ENCODE measurements at places on chromosomes 4 and X.
A peak's percentile ranks its signal among the peaks of the same experiment; 100 is the strongest.

GRCh38 chrX:37685381-37686359, at the start of gene XK:
Gene XK, plus strand, starts transcription at chrX:37685791. Its CDS starts 171 bp downstream, at chrX:37685962.
- DNase-seq: peak; percentile 13

- peak; percentile 74 for DNase-seq
Measured at GRCh38 chr4:187128222-187128621, 404.6 kb upstream of the FAT1 start.

DNA sequence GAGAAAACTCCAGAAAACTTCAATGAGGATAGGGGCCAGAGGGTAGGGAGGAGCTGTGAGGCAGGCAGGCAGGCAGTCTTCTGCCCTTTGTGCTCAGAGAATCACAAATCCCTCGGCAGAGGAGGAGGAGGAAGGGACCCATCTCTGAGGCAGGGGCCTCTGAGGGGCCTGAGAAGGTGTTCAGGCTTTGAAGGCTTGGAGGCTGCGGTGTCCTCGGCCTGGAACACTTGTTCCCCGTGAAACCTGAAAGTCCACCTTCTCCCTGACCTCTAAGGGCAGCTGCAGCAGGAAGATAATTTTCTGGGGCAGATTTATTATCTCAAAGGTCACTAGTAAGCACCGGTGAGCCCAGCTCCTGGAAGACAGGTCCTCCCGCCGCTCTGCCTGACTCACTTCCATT, 200.3 kb upstream of the BCOR start:
- DNase-seq: no peak

DNA sequence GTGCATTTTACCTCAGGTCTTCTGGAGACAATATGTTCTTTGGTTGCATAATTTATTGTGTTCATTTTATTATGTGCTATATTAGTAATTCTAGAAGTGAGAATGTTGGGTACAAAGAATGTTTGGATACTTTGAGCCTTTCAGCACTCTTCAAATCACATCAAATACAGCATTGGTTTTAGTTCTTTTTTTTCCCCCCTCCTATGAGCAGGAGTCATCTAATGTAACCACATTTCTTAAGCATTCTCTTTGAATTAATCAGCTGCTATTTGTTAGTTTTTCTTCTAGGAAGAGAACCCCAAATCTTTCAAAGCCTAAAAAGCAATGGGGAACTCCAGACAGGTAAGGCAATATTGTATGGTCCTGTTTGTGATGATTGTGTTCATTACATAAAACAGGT, 46.7 kb downstream of the ARL9 start:
- no peak for DNase-seq

GRCh38 chr4:44927399-44928380, 201.3 kb upstream of the GNPDA2 start:
- peak; percentile 11 for DNase-seq

DNA sequence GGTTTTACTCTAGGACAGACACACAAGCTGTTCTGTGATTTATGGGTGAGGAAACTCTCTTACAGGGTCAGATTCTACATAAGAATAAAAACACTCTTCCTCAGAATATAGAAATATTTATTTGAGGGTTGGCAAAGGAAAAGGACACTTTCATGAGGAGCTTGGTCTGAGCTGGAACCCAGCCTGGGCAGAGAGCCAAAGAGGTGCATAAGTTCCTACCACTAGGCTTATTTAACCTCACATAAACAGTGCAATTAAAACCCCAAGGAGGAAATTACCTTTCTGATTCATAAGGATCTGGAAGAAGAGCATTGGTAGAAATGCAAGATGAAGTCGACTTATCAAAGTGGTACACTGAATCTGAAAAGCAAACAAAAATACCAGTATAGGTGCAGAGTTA, 32.9 kb downstream of the SETD7 start:
- no peak for DNase-seq

DNA sequence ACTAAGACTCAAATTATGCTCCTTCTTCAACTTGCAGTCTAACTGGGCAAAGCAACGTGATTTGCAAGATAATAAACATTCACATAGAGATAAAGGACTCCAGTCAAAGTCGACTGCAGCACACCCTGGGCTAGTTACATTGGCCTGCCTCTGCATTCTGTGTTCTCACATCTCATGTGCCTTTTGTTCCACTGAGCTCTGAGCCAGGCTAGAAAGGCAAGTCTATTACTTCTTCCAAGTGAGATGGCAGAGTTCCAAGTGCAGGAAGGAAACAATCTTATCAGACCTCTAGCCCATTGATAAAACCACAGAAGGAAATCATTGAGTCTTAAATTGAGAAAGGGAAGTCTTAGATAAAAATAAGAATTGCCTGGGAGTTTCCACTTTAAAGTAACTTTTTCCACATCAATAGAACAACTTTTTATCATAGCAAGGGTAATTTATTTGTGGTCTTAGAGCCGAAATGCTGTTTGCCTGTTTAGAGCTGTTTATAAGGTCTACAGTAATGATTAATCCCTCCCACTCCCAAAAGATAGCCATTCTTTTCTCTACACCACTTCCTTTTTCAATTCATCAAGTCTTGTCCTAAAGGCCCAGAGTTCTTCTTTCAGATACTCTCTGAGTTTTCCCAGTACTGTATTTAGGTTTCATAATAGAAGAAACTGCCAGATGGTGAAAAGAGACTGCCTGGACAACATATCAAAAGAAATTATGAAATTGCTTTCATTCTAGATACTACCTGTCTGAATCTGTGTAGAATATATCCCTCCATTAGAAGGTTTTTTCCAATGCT, 200.2 kb downstream of the GUCY2F start:
- no peak for DNase-seq

DNA sequence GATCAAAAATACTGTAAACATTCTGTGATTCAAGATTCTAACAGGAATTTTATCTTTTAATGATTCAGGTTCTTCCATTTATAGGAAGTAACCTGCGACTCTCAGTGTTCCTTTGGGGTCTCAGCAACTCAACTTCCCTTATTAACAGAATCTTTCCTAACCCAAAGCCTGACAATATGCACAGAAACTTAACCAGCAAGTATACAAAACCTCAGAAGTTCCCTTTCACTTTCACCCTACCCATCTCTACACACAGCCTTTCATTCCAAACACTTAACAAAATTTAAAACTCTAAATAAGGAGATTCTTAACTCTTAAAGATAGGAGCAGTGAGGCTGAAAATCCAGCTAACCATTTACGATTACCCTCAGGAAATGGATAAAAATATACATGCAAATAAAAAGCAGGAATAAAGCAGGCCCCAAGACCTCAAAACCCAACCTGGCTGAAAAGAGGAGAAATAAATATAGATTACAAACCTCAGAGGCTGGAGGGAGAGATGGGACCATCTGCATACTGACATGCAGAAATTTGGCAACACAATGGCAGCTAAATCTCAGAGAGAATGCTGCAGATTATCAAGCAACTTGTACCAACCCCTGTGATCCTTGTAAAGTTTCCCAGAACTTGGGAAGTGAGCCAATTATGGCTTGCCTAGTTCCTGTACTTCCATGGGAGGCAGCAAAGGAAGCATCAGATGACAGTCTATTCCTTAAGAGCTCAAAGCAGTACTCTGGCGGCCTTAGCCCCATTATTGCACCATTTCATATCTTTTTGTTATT, 101.0 kb downstream of the ATP11C start:
- peak; percentile 28 for DNase-seq

DNA sequence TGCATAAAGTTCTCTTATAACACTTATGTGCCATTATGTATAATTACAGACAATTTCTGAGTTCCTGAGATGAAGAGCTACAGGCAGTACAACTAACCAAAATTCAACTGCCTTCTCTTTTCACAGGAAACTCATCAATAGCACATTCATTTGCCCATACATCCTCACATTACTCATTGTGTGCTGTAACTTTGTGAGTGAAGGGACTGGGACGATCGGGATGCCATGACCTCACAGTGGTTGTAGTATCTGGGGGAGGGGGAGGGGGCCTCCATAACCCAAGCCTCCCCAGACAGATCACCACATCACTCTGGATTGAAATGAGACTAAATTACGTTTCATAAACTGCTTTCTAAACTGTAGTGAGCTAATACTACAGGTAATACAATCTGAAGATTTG, 60.7 kb downstream of the ABCG2 start:
- no peak for DNase-seq

DNA sequence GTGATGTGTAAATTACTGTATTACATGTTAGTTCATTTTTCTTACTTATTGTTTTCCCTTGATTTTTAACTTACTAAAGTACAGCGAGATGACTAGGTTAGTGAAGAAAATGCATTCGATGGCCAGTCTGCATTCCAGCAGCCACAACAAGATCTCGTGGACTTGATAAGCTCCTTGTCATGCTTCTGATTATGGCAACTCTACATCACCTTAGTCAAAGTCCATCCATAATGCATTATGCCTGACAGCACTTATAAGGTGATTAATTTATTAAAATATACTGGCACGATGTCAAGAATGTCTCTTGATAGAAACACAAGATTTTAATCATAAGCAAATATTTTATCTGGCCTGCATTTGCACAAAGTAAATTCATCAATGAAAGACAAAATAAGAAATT, 109.9 kb upstream of the NAP1L5 start:
- no peak for DNase-seq

DNA sequence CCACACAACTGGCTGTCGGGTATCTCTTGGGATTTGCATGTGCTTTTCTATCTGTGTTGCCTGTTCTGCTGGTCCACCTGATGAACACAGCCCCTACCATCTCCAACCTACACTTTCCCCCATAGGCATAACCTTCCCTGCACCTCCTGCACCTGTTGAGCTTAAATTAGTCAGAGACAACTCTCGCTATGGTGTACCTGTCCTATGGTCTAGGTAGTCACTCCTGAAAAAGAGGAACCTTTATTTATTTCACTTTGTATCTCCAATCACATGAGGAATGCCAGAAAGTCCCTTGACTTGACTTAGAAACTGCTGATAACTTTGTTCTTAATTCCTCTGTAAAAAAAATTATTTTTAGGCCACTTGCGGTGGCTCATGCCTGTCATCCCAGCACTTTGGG, 338.1 kb downstream of the DHRSX start:
- no peak for DNase-seq

- DNase-seq: no peak
Measured at GRCh38 chr4:154035341-154035740, 246.5 kb upstream of the SFRP2 start.

DNA sequence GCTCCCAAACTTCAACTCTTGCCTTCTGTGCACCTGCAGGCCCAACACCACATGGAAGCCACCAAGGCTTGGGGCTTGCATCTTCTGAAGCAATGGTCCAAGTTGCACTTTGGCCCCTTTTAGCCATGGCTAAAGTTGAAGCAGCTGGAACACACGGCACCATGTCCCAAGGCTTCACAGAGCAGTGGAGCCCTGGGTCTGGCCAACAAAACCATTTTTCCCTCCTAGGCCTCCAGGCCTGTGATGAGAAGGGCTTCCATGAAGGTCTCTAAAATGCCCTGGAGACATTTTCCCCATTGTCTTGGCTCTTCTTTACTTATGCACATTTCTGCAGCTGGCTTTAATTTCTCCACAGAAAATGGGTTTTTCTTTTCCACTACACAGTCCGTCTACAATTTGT, 61.3 kb upstream of the CYSLTR1 start:
- DNase-seq: no peak

- DNase-seq: no peak
Measured at GRCh38 chr4:118032691-118033090, 1.6 kb upstream of the NDST3 start.

GRCh38 chrX:149185087-149185486, 320.0 kb downstream of the IDS start:
- DNase-seq: no peak

DNA sequence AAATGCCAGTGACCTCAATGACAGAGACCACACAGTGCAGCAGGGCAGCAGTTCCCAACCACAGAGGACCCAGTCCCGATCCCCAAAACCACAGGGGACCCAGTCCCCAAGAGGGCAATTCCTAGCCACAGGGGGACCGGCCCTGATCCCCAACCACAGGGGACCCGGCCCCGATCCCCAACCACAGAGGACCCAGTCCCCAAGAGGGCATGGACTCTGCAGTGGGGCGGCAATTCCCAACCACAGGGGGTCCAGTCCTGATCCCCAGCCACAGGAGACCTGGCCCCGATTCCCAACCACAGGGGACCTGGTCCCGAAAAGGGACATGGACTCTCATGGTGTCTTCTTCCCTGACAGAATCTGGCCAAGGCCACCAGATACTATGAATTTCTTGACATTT, 136.3 kb downstream of the AFAP1 start:
- DNase-seq: no peak

DNA sequence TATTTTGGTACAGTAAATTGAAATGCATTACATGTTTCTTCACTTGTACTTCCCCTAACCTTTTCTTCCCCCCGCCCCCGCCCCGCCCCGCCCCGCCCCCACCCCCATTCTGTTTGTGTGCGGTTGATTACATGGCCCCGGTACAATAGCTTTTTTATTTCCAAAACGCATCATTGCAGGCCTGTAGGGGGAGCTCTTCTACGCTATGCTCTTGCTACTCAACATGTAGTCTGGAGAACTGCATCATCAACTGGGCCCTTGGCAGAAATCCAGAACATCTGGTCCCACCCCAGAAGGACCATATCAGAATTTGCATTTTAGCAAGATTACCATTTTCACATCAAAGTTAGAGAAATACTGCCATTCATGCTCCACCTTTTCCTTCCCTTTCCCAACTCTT, 333.3 kb upstream of the DDX53 start:
- DNase-seq: peak; percentile 9

DNA sequence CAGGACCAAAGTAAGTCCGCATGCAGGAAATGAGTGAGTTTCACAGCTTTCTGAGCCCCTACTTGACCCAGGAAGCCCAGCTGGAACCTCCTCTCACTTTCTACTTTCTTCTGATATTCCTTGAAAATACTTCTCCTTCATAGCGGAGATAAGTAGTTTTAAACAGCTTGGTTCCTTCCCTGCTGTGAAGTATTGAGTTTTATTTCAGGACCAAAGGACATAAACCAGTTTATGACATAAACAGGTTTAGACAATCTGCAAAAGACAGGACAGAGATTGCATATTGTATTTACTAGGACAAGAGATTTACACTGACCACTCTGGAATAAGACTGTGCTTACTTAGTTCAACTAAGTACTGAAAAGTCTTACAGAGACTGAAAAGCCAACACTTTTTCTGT, 54.8 kb downstream of the PAGE2 start:
- DNase-seq: no peak

- peak; percentile 14 for DNase-seq
Measured at GRCh38 chrX:56947699-56948098, 47.6 kb downstream of the SPIN3 start.

GRCh38 chrX:102491766-102492165, 20.2 kb upstream of the TCP11X2 start:
- no peak for DNase-seq

DNA sequence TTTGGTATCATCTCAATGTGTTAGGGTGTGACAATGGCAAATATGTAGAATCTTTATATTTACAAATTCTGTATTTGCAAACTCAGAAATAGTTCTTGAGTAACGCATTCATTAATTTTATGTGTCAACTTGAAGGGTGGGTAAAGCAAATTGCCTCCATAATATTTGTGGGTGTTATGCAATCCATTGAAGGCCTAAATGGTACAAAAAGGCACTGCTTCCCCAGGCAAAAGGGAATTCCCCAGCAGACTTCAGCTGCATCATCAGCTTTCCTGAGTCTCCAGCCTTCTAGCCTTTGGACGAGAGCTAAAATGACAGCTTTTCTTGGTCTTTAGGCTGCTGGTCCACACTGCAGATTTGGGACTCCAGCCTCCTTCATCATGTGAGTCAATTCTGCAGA, 292.2 kb upstream of the PCDH7 start:
- no peak for DNase-seq

Data from AG20443 (cell line).